ENCODE measurements at places on chromosomes 11 and 22.

- DNase-seq: no peak
These were observed 597.1 kb downstream of the BUD13 start for GRCh38 chr11:116175707-116176106.

DNA sequence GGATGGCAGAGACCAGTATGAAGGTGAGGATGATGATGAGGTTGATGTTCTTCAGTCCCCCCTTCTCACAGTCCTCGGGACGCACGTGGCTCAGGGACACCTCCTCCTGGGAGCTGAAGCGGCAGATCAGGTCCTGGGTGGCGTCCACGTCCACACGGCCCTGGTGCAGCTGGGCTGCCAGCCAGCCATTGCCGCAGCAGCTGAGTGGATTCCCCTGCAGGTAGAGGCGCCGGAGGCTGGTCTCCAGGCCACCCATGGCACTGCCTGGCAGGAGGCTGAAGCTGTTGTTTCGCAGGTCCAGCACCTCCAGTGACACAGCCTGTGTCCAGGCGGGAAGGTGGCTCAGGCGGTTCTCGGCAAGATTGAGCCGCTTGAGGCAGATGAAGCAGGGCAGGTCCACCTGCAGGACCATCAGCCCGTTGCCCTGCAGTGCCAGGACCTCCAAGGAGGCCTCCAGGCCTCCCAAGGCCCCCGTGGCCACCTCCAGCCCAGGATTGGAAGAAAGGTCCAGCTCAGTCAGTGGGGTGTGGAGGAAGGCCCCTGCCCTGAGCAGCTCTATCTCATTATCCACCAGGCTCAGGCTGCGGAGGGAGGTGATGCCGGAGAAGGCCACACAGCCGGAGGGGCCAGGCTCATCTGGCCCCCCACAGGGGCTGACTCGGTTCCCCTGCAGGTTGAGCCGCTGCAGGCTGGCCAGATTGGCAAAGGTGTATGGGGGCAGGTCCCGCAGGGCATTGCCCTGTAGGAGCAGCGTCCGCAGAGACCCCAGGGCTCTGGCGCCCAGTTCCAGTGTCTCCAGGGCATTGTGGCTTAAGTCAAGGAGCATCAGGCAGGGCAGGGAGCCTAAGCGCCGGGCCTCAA is 10.6 kb downstream of the LRRC32 start:
- no peak for DNase-seq

- no peak for DNase-seq
These were observed 1376.1 kb upstream of the TENM4 start for GRCh38 chr11:80816966-80817365.

DNA sequence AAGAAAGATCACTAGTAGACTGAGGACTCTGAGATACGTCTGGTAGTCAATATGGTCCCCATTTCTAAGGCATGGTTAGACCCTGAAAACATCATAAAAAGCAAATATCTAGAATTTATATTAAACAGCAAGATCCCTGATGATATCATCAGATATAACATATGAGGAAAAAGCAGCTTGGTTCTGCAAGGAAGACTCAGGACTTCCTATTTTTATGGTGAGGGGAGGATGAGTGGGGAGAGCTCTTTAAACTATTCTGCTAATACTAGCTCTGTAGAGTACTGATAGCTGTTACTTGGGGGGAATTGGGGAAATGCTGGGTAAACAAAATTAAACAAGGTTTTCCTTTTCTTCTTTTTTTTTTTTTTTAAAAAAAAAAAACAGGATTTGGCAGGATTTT is 235.8 kb downstream of the SWAP70 start:
- DNase-seq: no peak

DNA sequence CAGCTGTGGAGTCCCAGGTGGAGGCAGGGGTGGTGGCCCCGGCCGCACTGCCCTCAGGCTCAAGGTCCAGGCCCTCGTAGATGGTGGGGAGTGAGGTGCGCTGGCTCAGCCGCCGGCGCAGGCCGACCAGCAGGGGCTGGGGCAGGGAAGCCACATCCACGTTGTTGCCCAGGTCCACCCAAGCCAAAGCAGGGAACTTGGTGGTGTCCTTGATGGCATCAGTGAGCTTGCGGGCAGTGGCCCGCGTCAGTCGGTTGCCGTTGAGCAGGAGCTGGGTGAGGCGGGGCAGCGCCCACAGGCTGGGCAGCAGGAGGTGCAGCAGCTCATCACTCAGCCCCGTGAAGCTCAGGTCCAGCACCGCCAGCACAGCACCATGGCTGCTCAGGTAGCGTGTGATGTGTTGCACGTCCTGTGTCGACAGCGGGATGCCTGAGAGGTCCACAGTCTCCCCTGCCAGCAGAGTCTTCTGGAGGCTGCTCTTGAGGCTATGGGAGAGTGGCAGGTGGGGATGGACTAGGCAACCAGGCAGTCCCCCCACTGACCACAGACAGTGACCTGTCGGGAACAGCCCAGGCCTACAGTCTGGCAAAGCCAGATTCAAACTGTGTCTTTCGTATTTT is 6.8 kb downstream of the LRRC75B start:
- no peak for DNase-seq

DNA sequence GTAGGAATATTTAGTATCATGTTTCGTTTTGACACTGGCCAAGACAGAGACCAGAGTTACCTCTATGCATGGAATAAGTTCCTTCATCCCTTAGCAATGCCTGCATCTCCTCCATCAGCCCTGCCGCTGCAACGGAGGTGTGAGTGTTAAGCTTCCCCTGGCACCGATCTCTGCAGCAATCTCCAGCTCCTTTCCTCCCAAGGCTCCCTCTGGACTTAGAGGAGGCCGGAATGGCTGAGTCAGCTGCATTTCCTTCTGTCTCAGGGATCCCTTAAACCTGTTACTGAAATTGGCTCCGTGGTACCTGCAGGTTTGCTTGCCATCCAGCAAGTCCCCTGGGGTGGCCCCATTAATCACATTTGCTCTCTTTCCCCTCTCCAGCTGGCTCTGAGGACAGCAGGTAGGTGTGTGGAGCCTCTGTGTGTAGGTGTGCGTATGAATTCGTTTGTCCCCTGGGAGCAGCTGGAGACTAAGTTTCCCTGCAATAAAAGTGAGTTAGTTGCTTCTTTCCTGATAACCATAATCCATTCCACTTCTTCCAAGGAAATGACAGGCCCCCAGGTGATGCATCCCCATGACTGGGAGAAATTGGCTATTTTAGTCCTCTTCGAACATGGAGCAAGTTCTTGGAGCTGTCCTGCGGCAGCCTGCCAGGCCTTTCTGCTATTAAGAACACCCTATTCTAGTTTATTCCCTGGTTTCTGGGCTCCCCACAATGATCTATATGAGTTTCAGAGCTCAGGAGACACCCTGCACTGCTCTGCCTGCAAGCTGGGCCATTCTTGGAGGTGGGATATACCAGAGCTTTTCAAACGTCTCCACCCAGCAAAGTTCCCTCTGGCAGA is 457.2 kb upstream of the CADM1 start:
- DNase-seq: no peak

- no peak for DNase-seq
These were observed 281.0 kb upstream of the CTSC start for GRCh38 chr11:88618327-88619070.
